ENCODE measurements at places on chromosomes 2 and 18.

GRCh38 chr2:219553463-219553963 lies 9.7 kb downstream of the TMEM198 start:
- no peak for DNase-seq

- no peak for DNase-seq
These were observed 171.0 kb downstream of the OSR1 start for GRCh38 chr2:19187323-19188020.

- no peak for DNase-seq
These were observed 57.6 kb downstream of the APOB start for GRCh38 chr2:20986024-20986939.

DNA sequence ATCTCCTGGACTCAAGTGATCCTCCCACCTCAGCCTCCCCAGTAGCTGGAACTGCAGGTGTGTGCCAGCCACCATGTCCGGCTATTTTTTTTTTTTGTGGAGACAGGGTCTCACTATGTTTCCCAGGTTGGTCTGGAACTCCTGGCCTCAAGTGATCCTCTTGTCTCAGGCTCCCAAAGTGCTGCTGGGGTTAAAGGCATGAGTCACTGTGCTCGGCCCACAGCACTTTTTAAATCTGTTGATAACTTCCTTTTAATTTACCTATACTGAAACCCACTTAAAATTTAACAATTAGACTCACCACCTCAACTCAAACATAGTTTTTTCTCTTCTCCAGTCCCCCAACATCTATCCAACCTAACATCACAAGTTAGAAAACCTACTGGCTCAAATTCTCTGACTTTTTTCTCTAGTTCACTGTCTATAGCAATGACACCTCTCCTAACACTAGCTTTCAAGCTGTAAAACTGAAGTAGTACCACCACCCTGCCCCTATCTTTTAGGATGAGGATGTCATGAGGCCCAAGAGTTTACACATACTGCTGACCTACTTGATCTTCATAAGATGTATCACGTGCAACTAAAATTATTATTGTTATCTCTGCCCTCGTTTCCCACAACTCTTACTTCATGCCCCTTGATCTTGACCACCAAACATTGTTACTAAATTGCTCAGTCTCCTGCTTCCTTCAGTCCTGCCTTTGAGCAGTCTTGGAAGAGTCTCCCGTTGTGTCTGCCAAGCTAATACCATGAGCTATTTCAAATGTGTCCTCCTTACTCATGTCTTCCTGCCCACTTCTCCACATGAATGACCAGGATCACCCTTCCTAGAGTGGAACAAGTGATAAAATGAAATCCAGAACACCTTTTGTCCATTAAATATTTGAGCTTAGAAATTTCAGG lies 142.3 kb upstream of the ZFP36L2 start:
- DNase-seq, result no peak

DNA sequence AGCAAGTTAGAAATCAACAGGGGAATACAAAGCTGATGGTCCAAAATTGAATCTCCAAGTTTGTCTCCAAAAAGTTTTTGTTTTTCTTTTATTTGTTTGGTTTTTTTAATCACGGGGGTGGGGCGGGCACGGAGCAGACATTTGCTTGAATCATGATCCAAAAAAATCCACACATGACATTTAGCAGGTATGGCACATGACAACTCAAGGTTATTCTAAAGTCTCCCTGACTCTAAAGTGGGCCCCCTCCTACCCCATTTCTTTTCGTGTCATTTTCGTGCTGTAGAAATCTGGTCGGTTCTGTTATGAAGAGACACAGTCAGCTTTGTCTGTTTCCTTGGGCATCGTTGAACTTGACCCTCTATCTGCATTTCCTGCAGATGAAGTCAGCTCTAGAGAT lies 14.6 kb downstream of the RNU4ATAC start:
- no peak for DNase-seq

- DNase-seq, result no peak
These were observed 293.2 kb upstream of the ZNF804A start for GRCh38 chr2:184305105-184305504.

DNA sequence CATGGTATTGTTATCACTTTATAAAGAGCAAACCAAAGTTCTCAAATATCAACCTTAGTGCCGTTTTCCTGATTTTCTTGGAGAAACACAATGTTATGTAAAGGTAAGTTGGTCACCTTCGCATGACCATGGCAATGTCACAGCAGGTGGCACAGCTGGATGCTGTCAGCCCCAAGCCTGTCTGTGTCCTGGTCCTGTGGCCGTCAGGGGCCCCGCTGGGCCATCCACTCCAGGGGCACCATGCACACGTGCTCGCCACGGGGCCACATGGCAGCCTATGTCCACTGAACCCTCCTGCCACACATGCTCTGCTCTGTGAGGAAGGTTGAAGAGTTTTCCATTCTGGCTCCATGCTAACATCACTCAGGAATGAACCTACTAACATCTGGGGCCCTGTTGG lies 85.9 kb downstream of the EIPR1 start:
- DNase-seq, result no peak

- DNase-seq, result no peak
These were observed 38.4 kb upstream of the COBLL1 start for GRCh38 chr2:164879901-164880535.

DNA sequence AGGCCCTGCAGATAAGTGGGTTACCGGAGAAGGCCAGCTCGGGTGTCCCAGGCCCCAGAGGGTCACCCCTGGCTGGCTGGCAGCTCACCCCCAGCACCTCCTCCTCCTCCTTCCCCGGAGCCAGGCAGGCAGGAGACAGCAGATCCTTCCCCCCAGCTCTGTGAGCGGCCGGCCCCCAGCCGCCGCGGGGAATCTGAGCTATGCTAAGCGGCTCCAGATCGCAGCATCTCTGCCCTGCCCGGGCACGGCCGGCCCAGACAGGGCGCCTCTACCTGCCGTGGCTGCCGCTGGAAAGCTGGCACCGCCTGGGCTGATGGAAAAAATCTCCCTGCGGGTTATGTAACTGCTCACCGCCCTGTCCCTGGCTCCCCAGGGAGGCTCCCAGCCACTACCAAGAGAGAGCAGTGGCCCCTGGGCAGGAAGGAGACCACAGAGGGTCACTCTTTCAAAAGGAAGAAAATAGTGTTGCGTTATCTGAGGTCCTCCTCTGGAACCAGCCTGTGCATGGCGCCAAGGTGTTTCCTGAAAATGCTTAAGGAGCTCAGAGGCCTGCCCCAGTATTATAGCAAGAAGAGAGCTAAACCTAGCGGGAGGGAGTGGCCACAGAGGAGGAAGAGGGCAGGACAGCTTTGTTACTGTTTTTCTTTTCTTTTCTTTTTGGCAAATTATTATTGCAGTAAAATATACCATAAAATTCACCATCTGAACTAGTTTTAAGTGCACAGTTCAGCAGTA lies 179.0 kb downstream of the SMAD7 start:
- no peak for DNase-seq

DNA sequence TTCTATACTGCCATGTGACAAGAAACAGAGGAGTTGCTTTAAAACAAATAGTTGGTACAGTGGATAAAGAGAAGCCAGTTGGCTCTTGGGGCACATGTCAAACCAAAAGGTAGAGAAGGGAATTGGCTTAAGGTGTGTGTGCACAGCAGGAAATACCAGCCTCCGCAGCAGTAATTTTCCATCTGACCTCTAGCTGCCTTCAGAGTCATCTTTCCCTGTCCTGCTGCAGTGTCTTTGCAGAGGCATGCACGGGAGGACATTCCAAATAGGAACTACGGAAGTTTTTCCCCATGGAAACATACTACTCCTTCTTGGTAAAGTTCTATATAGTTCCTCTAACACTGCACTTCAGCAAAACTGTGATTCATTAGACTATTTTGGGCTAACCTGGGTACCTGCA lies 99.5 kb downstream of the RAB3GAP1 start:
- DNase-seq, result no peak

DNA sequence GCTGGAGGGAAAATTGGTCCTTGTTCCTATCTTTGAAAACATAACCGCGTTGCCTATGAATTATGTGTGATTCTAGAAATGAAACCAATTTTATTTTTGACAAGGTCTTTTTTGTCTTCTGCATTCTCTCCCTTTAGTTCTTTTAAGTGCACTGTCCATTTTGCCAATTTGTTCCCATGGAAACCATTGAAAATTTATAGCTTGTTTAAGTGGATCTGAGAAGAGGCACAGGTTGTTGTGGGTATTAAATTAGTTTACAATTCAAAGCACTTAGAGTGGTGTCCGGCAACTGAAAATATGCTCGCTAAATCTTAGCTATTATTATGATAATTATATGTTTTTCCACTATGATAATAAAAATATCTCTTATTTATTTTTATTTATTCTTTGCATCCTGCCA lies 107.5 kb upstream of the FSHR start:
- no peak for DNase-seq

- no peak for DNase-seq
These were observed 252.8 kb upstream of the APCDD1 start for GRCh38 chr18:10201659-10202058.

GRCh38 chr2:7899241-7899640 lies 782.6 kb upstream of the ID2 start:
- no peak for DNase-seq

GRCh38 chr2:101442042-101442666 lies 32.8 kb downstream of the RFX8 start:
- DNase-seq, result no peak
